ENCODE measurements at places on chromosomes 6 and 20.

GRCh38 chr6:43948527-43949485, 178.4 kb downstream of the MRPL14 start:
- DNase-seq = no peak

GRCh38 chr20:23368316-23369071, 6.5 kb downstream of the GZF1 start:
- no peak for DNase-seq

DNA sequence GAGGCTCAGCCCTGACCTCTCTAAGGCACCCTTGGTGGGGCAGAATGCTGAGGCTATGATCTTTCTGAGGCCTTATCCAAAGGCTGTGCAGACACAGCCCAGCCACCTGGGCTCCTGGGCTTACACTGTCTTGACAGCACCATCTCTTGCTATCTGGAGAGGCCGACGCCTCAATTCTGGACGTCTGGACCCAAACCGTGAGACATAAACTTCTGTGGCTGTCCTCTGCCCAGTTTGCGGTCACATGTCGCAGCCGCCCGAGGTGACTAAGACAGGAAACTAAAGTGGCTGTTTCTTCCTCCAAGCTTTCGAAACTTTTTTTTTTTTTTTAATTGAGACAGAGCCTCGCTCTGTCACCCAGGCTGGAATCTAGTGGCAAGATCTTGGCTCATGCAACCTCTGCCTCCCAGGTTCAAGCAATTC, 49.3 kb downstream of the PRR18 start:
- DNase-seq = no peak

DNA sequence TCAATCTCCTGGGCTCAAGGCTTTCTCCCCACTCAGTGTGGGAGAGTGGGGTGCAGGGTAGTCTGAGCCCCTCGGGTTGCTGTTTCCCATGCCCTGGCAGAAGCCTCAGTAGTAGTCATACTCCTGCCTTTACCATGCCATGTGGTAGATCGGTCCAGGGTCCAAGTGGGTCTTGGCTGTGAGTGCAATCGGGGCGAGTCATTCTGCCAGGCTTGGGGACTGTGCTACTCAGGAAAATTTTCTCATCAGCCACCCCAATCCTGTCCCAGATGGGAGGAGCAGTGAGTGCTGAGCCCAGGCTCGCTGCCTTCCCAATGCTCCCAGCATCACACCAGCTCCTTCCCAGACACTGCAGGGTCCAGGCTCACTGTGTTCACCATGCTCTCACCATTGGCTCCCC, 10.7 kb upstream of the RAET1L start:
- DNase-seq = no peak

Measured in NCI-H1694 (cell line).